ENCODE measurements at places on chromosomes 12 and 14.

- DNase-seq: no peak
Observed at GRCh38 chr12:128661226-128661569, 162.6 kb downstream of the SLC15A4 start.

DNA sequence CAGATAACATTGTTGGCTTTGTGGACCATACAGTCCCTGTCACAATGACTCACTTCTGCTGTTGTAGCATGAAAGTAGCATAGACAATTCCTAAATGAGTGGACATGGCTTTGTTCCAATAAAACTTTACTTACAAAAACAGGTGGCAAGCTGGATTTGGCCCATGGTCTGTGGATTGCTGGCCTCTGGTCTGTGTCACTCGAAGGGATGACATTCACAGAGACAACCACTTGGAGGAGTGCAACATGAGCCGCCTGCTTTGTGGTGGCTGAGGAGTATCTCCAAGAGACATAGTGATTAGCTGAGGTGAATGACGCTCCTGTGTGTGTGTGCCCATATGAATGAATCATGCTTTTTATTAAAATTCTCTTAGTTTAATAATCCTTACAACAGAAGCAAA lies 81.3 kb upstream of the NRXN3 start:
- DNase-seq: no peak

GRCh38 chr14:106556665-106557289 lies 1030.4 kb downstream of the TMEM121 start:
- DNase-seq: no peak

- DNase-seq: peak; percentile 65
Observed at GRCh38 chr12:66190519-66191370, 1.7 kb downstream of the IRAK3 start.

GRCh38 chr12:42222724-42223123 lies 15.3 kb downstream of the YAF2 start:
- DNase-seq: no peak

DNA sequence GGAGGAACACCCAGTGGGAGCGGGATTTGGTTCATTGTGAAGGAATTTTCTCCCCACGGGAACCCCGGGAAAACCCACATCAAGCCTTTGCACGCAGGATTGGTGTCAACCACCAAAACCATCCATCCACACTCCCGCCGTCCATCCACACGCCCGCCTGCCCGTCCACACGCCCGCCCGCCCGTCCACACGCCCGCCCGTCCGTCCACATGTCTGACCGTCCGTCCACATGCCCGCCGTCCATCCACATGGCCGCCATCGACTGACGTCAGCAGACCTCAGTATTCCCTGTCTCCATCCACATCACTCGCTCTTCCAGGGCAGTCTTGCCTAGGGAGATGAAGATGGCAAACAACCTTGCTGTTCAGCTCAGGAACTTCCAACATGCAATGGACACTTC lies 6.7 kb upstream of the GPR132 start:
- no peak for DNase-seq

DNA sequence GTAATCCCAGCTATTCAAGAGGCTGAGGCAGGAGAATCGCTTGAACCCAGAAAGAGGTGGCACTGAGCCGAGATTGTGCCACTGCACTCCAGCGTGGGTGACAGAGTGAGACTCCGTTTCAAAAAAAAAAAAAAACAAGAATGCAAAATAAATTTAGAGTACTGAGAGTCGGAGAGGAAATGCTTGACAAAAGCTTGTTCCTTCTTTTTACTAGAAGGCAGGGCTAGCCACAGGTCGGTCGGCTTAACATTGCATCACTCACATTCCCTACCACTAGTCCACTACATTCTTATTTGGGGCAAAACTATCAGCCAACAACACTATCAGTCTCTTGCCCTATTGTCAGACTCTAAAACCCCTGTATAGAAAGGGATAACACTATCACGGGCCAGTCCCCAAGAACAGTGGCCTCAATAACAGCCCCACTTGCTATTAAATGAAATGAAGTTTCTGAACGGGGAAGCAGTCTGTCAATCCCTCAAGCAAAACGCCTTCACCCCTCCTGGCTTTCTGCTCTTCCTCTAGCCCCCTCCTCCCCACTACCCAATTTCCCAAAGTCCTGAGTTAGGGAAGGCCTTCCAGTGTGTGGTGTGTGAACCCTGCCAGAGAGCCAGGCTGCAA lies 1.0 kb downstream of the RNF41 start:
- peak; percentile 69 for DNase-seq

GRCh38 chr14:105075379-105076295 lies 10.4 kb upstream of the GPR132 start:
- peak; percentile 32 for DNase-seq

GRCh38 chr14:102557434-102558226 lies 34.8 kb upstream of the RCOR1 start:
- no peak for DNase-seq

DNA sequence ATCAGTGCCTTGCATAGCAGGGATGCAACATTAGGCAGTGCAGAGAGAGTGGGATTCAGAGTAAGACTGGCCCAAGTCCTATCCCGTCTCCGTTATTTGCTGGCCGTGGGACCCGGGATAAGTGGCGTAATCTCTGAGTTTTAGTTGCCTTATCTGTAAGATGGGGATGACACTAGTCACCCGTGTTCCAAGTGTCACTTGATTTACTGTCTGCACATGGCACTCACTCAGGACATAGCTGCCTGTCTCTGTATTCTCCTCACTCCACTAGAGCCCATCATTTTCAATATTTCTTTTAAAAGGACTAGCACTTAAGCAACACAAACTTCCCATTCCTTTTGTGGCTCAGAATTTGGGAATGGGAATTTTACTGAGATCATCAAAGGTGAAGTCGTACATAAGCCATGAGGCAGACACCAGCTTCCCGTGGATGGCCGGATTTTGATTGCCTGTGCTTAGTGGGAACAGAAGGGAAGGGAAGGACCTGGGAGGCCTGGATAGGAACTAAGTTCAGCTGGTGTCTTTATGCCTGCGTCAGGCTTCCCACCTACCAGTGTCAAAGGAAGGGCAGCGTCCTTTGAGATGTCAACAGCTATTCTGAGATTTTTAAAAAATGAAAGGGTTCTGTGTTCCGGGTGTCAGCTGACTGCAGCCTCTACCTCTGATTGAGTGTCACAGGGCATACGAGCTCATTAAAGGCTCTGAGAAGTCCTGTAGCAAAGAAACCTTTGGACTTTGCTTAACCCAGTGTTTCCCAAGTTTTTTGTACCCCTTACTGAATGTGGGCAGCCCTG lies 361.4 kb downstream of the CACNA1C start:
- DNase-seq: no peak

GRCh38 chr14:96666088-96666487 lies 131.1 kb upstream of the VRK1 start:
- DNase-seq: no peak

- no peak for DNase-seq
Observed at GRCh38 chr14:69288956-69289705, 29.2 kb downstream of the GALNT16 start.

GRCh38 chr14:87113286-87113685 lies 879.7 kb downstream of the GALC start:
- DNase-seq: no peak

DNA sequence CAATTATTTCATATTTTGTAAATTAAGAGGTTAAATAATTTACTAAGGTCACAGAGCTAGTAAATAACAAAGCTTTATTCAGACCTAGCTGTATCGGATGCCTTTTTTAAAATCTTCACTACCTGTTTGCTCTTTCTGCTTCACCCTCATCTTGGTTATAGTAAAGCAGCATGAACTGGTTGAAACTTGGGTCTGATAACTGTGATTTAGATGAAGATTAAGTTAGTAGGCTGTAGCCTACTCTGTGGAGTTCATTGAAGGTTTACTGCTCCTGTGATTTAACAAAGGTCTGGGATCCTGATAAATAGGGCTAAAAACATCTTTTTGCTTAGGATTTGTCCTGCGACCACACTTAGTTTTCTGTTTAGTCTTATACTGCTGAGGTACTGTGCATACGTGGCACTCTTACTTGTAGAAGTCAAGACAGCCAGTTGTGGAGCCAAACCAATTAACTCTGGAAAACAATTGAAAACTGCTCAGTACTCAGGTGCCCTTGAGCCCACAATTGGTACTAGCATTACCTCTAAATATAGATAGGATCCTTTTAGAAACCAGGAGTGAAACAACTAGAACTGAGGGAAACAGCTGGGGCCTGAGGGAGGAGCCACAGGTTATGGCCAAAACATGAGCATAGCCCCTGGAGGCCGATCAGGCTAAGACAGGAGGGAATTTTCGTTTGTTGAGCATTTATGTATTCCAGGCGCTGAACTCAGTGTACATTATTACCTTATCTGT lies 2.3 kb downstream of the SPATS2 start:
- DNase-seq: peak; percentile 72

DNA sequence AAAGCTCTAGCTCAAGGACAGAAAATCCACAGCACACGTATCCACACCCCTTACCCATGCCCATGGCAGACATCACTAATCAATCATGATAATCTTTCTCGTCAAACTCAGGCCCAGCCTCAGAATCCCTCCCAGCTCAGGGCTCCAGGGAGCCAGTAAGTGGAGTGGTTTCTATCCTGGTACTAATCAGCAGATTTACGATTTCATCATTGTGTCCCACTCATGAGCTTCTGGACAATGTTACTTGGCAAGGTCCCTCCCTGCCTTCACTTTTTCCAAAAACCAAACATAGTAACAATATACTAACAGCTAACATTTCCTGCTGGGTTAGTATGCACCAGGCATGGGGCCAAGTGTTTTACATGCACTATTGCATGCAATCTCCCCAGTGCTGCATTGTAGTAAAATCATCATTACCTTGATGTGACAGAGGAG lies 45.8 kb upstream of the NCOR2 start:
- peak; percentile 84 for DNase-seq

GRCh38 chr14:61611880-61612630 lies 83.3 kb upstream of the HIF1A start:
- no peak for DNase-seq

GRCh38 chr14:28767030-28767852 lies 654 bp downstream of the FOXG1 start:
- DNase-seq: no peak

DNA sequence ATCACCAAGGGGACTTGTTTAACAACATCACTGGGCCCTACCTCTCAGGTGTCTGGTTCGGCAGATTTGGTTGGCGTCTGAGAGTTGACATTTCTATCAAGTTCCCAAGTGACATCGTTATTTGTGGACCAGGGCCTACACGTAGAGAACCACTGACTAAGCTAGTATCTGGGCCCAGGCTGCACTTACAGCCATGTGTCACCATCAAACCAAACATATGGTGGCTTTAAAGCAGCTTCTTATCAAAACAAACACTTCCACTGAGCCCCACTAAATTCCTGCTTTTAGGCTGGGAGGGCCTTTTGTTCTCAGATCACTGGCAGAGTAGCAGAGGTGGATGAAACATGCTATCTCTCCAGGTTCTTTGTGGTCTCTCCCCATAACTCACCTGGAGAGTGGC lies 220.5 kb downstream of the PELI2 start:
- no peak for DNase-seq

- DNase-seq: peak; percentile 46
Observed at GRCh38 chr14:61925043-61925442, 162.8 kb downstream of the SNAPC1 start.

DNA sequence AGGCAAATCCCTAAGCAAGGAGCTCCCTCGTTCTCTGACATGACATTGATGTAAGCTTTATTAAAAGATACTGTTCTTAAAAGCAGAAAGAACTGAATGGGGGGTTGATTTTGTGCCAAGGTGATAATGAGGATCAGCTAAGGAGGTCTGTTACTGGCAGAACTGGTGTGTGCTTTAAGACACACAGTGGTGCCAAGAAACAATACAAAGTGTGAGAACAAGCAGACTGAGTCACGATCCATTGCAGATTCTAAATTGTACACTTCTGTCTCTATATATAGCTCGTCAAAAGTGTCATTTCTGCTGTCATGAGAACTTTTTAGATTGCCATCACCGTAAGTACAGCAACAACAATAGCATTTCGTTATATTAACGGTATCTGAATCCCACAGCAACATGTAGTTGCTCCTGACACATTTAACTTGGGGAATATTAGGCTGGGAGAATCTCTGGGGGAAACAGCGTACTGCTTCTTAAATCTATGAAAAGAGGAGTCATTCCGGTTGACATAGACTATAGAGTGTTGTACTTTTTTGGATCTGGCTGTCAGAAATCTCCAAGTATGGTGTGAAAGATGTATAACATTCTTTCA lies 151.3 kb upstream of the PRKD1 start:
- no peak for DNase-seq

GRCh38 chr14:68757618-68758081 lies 35.2 kb downstream of the ZFP36L1 start:
- DNase-seq: peak; percentile 33

GRCh38 chr12:25322918-25323531 lies 72.3 kb upstream of the KRAS start:
- DNase-seq: peak; percentile 61

DNA sequence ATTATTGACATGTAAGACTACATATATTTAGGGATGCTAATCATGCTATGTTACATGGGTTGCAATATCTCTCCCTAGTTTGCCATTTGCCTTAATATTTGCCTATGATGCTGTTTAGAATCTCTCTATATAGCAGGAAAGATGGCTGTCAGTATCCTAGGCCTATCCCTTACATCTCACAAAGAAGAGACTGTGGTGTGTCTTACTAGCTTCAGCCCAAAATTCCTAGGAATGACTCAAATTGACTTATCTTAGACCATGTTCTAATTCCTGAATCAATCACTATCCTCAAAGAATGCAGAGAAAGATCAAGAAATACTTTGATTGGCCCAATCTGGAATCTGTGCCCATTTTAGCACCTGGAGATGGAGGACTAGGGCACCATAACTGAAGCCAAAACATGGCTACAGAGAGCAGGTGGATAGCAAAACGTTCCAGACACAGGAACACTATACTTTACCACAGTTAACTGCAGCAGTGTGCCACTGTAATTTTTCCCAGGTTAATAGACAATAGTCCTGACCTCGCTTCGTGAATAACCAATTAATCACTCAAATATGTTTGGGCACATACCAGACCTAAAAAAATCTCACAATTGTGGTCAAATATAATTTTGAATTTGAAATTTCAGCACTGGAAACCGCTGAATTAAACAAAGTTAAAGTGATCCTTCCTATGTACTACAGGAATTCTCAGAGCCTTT lies 32.7 kb upstream of the GLIPR1 start:
- no peak for DNase-seq

DNA sequence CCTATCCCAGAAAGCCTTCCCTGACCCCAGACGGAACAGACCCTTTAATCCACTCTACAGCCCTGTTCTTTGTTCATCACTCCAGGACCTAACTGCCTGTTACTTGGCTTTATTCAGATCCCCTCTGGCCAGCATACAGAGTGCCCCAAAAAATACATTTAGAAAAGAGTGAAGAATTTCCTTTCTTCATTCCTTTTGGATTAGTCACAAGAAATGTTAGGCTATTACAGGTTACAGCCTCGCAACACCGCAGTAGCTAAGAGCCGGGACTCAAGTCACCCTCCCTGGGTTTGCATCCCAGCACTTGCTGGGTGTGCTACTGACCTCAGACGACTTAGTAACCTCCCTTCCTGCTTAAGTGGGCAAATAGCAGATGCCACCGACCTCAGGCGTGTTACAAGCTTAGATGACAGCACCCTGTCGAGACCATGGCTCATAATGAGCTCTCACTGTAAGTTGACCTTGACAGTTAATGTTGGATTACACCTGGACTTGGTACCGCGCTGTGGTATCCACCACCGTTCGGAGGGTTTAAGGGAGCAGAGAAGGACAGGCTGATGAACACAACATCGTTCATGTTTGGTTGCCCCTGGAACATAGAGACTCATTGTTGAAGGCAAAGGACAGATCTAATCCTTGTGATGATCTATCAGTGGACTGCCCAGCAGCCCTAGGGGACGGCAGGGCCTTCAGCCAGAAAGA lies 12.9 kb downstream of the GLRX5 start:
- DNase-seq: peak; percentile 78

GRCh38 chr14:81476816-81477215 lies 56.8 kb downstream of the SEL1L start:
- no peak for DNase-seq

Data from choroid plexus epithelial cell (primary cell).